Ecto neural progenitor cell (in vitro differentiated cells): ENCODE measurements at places on chromosomes 12 and 14.

- DNase-seq = peak; percentile 75
Observed at GRCh38 chr14:94001501-94002396, 4.6 kb downstream of the CCDC197 start.

GRCh38 chr12:114913871-114914801 lies 230.2 kb upstream of the TBX3 start:
- no peak for DNase-seq

- no peak for DNase-seq
Observed at GRCh38 chr12:65051218-65051617, 69.9 kb downstream of the WIF1 start.

DNA sequence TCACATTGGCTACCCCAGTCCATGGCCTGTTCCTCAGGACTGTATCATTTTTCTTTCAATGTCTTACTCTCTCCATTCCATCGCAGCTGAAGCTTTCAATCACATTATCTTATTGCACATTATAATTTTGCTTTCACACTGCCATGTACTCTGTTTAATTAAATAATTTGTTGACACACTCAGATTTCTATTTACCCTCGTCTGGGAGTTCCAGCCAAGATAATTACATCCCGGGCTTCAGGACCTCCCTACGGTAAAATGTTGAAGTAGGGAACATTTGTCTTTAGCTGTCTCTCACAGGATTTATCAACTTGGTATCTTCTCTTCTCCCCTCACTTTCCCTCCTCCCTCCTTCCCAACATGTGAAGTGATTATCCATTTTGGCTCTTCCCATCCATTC lies 177.2 kb upstream of the RASSF8 start:
- no peak for DNase-seq

DNA sequence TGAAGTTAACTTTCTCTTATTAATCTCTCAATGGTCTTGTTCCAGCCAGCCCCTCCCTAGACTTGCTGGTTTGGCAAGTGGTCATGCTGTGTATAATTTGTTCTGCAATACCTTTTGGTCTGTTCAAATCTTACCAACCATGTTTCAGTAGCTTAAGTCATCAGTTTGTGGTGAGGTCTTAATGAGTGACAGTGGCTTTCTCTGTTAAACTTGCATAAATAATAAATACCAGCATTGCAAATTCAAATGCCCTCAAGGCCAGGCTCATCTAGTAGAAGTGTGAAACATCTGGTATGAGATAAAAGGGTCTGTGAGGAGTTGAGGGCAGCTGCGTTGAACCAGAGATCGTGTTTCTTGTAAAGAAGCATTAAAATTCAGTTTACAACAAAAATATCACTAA lies 319.5 kb downstream of the TMEM117 start:
- no peak for DNase-seq

DNA sequence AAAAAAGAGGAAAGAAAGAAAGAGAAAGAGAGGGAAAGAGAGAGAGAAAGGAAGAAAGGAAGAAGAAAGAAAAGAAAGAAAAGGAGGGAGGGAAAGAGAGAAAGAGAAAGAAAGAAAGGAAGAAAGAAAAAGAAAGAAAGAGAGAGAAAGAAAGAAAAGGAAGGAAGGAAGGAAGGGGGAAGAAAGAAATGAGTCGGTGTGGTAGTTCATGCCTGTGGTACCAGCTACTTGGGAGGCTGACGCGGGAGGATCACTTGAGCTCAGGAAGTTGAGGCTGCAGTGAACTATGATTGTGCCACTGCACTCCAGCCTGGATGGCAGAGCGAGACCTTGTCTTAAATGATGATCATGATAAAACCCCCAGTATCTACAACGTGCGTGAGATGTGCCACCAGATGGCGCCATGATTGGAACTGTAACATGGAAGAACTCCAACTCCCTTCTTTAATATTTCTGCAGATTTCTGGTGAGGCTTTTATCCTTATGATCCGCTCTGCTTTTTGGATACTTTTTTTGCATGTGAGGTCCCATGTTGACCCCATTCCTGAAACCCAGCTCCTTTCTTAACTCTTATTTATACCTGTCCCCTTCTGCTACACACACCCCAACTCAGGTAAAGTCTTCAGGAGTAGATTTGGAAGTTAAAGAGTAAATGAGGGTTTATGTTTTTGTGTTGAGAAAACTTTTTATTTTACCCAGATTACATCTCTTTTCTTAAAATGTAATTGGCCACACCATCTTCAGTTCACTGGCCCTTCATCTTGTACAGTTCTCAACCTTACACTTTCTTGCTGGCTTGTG lies 25.6 kb downstream of the RNASE10 start:
- DNase-seq = peak; percentile 66

DNA sequence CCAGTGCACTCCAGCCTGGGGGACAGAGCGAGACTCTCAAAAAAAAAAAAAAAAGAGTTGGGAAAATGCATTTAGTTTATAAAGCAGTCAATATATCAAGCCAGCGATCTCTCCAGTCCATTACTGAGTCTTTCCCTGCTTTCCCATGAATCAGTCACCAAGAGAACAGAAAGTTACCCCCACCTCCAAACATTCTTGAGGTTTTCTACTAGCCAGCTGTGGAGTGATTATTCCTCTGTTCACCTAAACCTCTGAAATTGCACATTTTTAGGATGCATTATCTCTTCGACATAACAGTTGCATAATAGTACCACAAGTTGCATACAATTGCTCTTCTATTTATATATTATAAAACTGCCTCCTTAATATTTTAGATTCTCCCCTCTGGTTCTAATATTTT lies 134.8 kb upstream of the DIO3 start:
- no peak for DNase-seq

- DNase-seq = peak; percentile 46
Observed at GRCh38 chr14:72291908-72292688, 359.9 kb downstream of the RGS6 start.

DNA sequence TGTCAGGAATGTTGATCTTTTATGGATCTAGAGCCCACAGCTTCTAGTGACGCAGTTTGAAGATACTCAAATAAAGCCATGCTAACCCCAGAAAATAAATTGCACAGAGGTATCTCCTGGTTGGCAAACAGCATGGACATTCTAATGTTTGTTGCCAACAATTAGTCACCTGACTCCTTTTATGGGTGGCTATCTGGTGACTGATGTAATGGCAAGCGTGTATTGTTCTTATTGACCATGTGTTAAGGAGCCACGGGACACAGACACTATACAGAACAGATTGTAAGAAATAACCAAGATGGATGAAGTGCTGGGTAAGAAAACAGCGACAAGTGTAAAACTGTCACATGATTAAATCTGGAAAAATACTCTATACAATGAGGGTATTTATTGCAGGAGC lies 401.3 kb upstream of the PDE3A start:
- no peak for DNase-seq

- peak; percentile 48 for DNase-seq
Observed at GRCh38 chr14:69093631-69094421, 59.1 kb downstream of the DCAF5 start.
